OCI-LY7 (cell line): ENCODE measurements at places on chromosomes 16 and 17. TPM values are rescaled to one million over a fixed set of nuclear protein-coding genes. Genes with fewer than 3 reads are reported as not detected.

DNA sequence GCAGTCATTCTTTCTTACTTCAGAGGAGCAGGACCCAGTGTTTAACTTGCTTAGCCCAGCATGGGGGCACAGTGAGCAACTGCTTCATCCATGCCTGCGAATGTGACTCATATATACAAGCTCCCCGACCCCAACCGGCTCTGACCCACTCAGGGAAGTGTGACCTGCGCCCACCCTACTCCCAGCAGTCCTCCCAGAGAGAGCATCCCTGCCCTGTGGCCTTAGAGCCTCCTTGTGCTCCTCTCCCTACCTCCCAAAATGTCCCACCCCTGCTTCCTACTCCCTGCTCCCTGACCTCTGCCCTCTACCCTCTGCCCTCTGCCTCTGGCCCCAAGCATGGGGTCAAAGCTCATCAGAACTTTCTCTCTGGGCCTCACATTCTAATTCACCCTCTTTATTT is 46.9 kb upstream of the DLX4 start:
- no peak for DNase-seq

DNA sequence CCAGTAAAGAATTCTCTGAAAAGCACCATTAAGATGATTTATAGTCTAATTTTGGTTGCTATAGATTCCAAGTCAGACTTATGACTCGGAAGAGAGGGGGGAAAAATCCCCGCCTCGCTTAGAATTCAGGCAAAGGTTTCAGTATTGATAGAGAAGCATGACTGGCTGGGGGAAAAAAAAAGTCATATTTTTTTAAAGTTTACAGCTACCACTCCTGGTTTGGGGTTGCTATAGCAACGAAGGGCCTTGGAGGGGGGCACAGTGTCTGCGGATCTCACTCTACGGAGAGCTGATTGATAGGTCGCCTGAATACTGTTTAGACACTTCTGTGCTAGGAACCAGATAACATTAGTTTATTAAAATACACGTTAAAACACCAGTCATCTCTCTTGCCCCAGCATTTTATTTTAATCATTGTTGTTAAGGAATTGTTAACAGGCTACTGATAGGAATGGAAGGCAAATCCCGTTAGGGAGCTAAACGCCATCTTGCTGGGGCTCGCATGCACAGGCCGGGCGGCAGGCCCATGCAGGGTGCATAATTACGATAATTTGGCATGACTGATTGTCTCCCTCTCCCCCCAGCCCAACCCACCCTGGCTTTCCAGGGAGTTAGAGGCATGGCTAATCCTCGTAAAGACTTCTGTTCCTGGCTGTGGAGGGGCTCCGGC is 380.0 kb upstream of the XYLT1 start:
- DNase-seq = no peak

DNA sequence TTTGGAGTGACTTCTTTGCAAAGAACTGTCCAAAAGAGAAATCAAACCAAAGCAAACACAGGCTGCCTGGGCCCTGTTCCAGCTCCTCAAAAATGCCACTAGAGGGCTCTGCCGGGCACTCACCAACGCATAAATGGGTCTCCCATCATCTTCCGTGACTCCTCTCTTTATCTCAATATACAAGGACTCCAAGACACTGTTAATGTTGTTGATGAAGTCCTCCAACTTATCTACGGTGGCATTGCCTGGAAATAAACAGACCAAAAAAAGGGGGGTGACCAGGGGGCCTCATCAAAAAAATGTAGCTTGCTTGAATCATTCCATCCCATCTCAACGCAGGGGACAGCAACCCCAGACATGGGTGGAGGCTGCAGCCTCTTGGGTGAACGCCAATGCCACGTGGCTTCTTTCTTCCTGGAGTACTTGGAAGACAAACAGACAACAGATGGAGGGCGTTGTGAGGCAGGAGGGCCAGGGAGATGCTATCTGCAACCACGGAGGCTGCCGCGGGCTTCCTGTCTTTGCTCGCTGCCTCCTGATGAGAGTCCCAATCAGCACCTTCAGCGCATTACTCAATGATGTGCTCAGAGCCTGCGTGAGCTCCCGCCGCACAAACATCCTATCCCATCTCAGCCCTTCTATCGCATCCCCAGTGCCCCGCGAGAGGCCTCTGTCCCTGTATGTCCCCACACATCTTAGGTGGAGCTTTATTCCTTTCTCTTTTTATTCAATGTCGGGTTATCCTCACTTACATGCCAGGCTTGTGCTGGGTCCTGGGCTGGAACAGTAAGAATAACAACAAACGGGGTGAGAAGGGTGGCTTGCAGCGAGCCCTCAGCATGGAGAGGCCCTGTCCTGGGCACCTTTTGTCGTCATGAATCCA is 32.0 kb downstream of the KDM8 start:
- DNase-seq = peak; percentile 78

NECAB2 gene
- total RNA-seq = not detected in 2 replicates

TPSD1 gene
- total RNA-seq = not detected in 2 replicates

TEX14 gene
- total RNA-seq = 1.3 and 2.3 TPM in 2 replicates
